ENCODE measurements at places on chromosomes 16 and 17.

DNA sequence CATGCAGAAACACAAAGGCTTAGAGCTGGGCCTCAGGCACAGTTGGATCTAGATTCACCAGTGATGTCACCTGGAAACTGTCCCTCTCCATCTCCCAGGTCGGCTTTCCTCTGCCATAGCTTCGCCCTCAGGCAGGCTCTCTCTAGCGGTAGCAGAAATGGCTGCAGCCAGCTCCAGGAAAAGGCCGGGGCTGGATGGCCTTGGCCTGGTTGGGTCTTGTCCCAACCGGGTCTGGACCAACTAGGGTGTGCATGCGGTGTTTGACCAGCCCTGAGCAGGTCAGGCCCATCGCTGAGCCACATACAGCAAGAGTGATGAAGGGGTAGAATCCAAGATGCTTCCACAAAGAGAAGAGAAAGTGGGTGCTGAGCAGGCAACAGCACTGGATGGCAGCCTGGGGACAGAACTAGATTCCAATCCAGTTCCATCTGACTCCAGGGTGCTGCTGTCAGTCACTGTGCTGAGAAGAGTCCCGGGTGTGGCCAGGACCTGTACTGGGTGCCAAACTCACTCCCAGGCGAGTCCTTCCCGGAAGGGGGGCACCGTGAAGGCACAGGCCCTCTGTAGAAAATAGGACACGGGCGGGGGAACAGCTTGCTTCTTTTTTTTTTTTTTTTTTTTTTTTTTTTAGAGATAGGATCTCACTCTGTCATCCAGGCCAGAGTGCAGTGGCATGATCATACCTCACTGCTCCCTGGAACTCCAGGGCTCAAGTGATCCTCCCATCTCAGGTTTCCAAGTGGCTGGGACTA is 51.8 kb downstream of the SOCS3 start:
- DNase-seq, result no peak

DNA sequence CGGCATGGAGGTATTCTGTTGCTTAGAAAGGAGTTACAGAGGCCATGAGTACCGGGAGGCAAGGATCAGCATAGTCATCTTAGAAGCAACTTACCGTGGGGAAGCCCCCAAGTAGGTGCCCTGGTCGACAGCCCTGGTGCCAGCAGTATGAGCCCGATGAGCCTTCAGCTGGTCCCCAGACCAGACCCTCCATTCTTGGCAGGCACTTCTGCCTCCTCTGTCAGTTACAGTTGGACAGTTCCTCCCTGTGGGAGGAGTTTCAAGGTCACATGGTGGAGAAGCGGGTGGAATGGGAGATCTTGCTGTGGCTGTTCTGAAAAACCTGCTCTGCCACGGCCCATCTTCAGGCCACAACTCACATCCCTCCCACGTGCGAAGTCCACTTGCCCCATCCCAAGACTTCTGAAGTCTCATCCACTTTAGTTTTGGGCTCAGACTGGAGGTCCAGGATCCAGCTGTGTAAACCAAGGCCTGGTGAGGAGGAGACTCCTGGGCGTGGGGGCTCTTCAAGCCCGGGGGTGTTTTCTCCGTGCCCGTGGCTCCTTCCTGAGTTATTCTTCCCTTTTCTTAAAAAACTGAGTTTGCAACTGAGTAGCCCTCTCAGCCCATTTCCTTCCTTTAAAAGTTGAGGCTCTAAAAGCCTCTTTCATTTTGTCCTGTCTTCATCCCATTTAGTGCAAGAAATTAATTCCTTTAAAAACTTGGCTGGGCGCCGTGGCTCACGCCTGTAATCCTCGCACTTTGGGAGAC is 133.5 kb downstream of the SEC14L1 start:
- DNase-seq, result no peak

DNA sequence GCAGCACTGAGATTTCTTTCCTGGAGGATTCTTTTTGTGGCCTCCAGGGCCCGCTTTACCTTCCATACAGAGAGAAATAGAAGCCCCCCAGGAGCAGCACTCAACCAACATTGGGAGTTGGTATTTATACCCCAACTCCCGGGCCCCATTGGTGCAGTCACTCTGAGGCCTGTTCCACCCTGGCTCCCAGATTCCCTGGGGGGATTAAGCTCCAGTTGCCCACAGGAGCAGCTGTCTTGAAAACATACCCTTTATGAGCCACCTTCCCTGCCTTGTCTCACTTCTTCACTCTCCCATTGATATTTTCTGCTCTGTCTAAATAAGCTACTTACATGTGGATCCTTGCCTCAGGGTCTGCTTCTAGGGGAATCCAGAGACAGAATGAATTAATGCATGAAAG is 167.8 kb downstream of the KATNIP start:
- no peak for DNase-seq

- no peak for DNase-seq
Measured at GRCh38 chr16:24845726-24846547, at the start of gene SLC5A11. Gene SLC5A11 (plus strand): TSS chr16:24845963. CDS start chr16:24858644, 12,681 bp downstream.

GRCh38 chr16:75282466-75283281 is 31.2 kb upstream of the BCAR1 start:
- peak; percentile 22 for DNase-seq

DNA sequence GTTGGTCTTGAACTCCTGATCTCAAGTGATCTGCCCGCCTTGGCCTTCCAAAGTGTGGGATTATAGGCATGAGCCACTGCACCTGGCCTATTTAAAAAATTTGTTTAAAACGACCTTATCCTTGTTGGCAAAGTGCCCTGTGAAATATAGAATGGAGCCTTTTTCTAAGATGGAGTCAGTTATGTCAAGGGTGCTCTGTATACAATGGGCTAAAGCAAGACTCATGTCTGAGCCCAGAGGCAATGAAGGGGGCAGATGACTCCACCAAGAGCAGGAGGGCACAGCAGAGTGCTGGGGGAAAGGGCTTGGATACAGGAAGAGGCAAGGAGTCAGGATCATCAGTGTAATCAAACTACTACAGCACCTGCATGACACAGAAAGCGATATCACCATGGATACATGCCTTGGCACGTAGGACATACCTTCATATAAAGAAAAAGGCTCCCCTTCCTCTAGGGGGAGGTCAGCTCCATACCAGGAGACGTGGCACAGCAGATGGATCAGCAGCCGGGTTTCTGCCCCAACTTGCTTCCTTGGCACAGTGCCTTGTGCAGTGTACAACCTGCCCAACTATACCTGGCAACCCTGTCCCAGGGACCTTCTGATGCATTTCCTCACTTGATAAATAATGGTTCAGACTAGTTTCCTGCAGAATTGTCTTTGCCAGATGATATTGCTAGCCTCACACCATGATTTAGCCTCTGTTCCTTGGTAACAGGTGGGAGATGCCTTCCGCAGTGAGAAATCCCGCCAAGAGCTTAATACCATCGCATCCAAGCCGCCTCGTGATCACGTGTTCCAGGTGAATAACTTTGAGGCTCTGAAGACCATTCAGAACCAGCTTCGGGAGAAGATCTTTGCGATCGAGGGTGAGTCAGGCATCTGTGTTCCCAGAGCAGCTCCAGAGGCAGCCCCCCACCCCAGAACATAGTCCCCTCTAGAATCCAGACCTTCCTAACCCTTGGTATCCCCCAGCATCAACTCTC is 15.3 kb downstream of the ITGAM start:
- no peak for DNase-seq

DNA sequence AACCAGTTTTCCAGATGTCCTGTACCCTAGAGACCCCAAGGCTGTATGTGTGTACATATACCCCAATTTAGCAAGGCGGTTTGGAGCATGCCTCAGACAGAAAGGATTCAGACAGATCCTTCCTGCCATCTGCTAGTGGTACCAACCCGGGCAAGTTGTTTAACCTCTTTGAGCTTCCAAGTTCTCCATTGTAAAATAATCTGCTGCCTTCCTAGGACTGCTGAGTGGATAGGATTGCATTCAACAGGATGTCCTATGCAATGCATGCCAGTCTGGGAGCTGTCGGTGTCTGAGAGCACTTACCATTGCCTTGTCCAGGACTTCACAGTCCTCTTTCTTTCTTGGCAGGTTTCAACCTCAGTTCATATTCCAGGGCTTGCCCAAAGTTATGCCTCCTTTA is 1.9 kb downstream of the CDH13 start:
- peak; percentile 16 for DNase-seq

GRCh38 chr17:1813088-1813487 is 16.6 kb downstream of the SMYD4 start:
- no peak for DNase-seq

GRCh38 chr16:84443166-84443802 is 61.2 kb downstream of the MEAK7 start:
- no peak for DNase-seq

DNA sequence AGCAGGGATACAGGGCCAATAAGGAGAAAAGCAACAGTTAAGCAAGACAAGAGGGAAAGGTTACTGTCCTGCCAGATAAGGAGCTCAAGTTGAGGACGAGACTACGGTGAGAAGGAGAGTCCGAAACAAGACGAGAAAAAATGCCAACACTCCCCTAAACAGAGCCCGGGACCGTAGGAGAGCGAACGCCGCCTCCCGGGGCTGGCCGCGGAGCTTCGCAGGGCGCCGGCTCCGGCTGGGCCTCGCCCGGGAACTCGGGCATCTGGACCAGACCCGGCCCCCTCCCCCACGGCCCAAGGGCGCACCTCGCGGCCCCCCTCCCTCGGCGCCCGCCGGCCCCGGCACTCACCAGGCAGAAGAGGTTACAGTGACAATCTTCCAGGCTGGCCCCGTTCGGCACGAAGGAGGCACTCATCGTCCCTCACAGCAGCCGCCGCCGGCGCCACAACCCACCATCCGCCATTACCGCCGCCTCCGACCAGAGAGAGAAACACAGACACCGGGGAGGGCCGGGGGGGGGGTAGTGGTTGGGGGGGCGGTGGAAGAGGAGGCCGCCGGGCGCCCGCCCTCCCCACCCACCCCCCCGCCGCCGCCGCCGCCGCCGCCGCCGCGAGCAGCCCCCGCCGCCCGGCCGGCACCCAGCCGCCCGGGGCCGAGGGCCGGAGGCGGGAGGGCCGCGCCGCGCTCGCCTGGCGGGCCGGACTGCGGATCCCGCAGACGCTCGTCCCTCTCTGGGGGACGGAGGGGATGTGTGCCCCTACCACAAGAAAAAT is at the start of gene MED13:
Gene MED13 (minus strand): TSS at position 488 of the 773 bp plus-strand sequence. CDS start 73 bp downstream, at position 415.
- peak; percentile 29 for DNase-seq

- DNase-seq, result peak; percentile 57
Measured at GRCh38 chr17:46977348-46977747, 1.7 kb downstream of the RPRML start.

DNA sequence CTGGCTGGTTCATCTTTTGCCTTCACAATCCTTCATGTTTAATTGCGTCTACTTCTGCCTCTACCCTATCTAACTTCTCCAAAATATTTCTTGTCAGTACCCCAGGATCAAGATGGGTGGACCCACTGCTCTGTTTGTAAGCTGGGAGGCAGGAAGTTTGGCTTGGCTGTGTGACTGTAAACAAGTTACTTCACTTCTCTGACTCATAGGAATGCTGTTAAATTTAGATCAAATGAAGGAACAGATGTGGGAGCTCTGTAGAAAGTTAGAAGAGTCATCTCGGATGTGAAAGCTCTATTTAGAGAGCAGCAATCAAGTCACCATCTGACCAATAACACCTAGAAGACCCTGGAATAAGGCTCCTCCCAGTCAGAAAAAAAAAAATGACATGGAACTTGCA is 55.2 kb upstream of the MRTFB start:
- DNase-seq, result peak; percentile 96

DNA sequence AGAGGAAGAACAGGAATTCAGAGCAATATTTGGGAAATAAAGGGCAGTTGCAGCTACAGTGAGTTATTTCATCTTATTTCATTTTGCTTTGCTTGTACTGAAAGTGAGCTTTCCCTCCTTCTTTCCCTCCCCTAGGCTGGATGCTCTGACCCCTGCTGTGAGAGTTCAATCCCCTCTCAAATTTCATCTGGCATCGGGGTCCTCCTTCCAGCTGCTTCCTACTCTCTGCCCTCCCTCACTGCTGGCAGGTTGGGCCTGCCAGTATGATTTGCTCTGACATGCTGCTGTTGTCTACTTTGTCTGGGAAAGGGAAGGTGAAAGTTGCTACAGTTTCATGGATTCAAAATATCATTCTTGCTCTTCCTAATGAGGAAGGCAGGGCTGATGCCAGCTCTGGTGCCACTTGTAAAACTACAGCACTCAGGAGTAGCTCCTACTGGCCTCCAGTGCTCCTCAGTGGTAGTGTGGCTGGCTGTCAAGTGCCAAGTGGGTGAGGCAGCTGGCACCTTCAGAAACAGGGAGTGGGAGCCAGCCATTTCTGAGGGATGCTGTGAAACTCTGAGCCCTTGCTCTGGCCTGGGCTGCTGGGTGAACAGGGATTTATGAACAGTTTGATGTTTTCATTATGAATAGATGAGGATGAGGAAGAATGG is 408.6 kb downstream of the HAPSTR1 start:
- no peak for DNase-seq

GRCh38 chr17:17710728-17711541 is 29.7 kb downstream of the RAI1 start:
- peak; percentile 91 for DNase-seq

GRCh38 chr16:73304008-73304774 is 256.3 kb upstream of the ZFHX3 start:
- DNase-seq, result no peak

DNA sequence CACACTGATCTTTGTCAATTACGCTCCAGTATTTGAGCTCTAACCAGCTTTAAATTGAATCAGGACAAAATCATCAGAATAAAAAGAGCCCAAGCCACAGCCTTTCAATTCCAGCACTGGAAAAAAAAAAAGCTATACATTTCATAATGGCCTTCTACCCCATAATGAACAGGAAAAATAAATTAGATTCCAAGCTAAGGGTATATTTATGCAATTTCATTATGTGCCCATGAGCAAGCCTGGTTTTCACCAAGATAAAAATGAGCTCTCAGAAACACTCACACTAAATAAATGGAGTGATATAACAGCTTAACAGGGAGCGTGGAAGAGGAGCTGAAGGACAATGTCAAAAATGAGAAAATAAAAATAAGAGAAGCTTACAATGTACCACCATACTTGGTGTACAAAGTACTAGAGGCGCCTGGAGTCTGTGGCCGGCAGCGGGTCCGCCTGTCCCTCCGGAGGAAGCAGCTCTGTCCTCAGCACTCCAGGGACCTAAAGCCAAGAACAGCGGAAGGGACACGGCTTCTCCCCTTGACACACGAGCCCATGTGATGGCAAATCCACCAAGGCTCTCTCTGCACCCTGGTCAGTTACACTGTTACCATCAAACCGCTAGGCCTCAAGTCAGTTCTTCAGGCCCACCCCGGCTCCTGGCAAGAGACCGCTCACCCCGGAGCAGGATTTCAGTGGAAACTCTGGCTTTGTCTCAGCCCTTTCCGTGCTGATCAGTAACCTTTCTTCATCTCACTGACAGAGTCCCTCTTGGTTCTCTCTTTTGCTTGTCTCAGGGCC is 69.6 kb downstream of the RBFOX3 start:
- no peak for DNase-seq
